Fibroblast of villous mesenchyme (primary cell): ENCODE measurements at places on chromosomes 7 and 10. TPM values are rescaled to one million over a fixed set of nuclear protein-coding genes. Genes with fewer than 3 reads are reported as not detected.

- DNase-seq, result no peak
These were observed 5.1 kb downstream of the RASGEF1A start for GRCh38 chr10:43261578-43262396.

DNA sequence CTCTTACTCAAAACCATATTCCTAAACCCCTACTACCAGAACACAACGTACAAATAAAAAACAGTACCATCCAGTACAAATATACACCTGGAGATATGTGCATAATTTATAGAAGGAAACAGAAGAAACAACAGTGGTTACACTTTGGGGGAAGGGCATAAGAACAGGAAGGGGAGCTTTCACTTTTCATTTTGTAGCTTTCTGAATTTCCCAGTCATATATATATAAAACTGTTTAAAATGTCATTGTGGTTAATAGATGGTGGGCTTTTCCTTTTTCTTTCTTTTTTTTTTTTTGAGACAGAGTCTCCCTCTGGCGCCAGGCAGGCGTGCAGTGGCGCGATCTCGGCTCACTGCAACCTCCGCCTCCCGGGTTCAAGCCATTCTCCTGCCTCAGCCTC lies 47.2 kb downstream of the MALSU1 start:
- no peak for DNase-seq

DNA sequence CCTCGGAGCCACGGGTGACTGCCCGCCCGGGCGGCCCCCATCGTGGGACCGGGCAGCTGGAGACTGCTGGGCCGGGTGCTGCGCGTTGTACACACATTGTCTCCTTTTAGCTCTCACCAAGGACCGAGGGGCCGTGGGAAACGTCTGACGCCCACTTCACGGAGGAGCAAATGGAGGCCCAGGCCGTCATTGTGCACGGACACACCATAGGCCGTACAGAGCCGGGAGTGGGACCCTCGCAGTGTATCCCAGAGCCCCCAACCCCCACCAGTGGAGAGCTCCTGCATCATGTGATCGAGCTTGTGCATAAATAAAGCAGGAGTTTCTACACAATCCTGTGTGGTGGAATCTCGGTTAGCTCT lies 722 bp downstream of the DENND10 start:
- peak; percentile 48 for DNase-seq

GRCh38 chr7:37269711-37270508 lies 178.8 kb downstream of the ELMO1 start:
- DNase-seq, result no peak

The TUBB8 gene
- total RNA-seq, result under 0.01 TPM in 1 of 2 replicates, not detected in the other

The SAMD9 gene
- 15.8 and 21.2 TPM in 2 replicates for total RNA-seq

The IL15RA gene
- 2.6 and 3.0 TPM in 2 replicates for total RNA-seq
